M059J (cell line): ENCODE measurements at places on chromosomes 11 and 22. TPM values are rescaled to one million over a fixed set of nuclear protein-coding genes. Genes with fewer than 3 reads are reported as not detected.
A peak's percentile ranks its signal among the peaks of the same experiment; 100 is the strongest.

DNA sequence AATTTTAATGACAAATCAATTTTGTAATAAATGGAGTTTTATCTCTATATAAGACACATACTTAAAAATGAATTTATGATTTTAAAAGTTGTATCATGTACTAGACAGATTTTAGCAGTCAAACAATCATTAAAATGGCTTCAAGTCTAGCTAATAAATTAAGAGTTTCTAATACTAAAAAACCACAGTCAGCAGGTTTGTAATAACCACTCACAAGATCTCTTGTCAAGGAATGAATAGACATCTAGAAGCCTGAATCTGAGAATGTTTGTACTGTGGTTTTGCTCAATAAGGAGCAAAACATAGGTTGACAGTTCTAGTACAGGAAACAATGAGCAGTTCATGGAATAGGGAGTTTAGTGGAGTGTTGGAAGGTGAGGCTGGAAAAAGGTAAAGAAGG lies 81.2 kb downstream of the DEUP1 start:
- no peak for DNase-seq

- DNase-seq = peak; percentile 40
These were observed 70.1 kb downstream of the CYB5R2 start for GRCh38 chr11:7603031-7603781.

DNA sequence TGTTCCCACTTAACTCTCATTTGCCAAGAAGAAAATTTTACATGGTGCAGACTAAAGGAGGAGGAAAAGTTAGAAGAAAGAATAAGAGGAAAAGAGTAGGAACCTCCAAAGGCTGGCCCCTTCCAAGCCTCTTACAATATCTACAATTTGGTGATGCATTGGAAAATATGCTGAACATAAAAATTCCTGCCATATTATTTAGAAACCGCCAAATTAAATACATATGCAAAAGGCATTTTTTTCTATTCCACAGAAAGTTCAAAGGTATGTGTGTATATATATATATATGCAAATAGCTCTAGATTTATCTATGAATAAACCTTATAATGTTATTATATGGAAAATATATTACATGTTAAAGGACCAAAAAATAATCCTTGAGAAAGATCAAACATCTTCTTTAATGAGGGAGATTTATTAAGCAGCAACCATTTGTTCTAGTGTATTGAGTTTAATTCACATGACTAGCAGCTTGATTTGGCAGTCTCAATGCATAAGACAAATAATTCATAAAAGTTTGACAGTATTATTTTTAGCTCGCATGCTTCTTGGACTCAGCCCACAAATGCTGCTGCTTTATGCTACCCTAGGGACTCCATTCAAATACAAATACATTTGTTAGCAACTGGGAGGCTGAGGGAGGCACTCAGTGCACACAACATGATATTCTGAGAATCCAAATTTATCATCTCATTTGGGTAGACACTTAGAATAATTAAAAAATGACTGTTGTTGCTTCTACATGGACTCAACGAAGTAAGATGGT lies 184.9 kb downstream of the SBF2 start:
- DNase-seq = no peak

GRIA4 gene
- total RNA-seq = 0.10 TPM in 1 of 2 replicates, not detected in the other

GRCh38 chr11:44893846-44894617 lies 56.7 kb downstream of the TP53I11 start:
- DNase-seq = peak; percentile 44

SOX6 gene
- 0.02 TPM in 1 of 2 replicates, not detected in the other for total RNA-seq

DNA sequence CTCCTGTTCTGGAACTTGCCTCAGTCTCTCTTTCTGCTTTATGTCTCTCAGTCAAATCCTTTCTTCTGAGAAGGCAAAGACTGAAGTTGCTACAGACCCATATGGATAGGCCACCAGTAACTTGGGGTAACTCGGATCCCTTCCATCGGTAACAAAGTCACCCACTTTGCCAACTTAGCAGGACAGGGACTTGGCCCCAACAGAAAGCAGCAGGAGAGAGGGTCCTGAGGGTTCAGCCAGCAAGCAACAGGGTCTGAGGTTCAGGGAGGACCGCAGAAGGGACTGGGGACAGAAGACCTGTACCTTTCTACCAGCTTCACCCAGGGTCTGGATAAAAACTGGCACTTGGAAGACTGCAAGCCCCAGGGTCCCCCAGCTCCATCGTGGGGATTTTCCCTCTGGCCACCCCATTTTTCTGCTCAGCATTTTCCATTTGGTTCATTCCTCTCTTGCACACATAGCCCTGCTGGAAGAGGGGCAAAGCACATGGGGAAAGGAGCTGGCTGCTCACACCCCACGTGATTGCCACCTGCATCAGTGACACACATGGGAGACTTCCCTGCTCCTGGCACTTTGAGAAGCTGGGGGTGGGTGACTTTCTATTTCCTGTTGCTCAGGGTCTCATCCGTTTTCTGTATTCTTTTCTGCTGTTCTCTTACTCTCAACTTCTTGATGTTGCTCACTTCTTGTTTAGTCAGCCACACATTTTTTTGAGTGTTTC lies 34.6 kb upstream of the GNAZ start:
- no peak for DNase-seq

PKNOX2 gene
- not detected in 2 replicates for total RNA-seq

KCNE3 gene
- total RNA-seq = 0.10 TPM in 1 of 2 replicates, not detected in the other
